ENCODE measurements at places on chromosomes 16 and 17.

GRCh38 chr17:7846063-7846735, 8.7 kb upstream of the TMEM88 start:
- DNase-seq: no peak

- no peak for DNase-seq
Observed at GRCh38 chr16:81350306-81350615, 35.5 kb downstream of the GAN start.

DNA sequence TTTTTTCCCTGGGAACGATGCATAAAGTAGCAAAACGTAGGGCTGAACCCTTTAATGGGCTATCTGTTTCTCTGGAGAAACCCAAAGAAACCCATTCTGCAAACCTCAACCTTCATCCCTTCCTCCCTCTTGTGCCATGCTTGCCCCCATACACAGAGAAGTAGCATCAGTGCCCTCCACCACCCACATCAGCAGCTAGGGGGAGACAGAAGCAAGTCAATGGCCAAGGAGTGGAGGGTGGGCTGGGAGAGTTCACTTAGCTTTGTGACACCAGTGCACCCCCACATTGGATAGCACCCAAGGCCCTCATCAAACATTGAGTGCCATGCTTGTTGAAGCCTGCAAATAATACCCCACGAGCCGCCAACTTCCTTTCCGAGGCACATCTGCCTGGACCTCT, 282.4 kb downstream of the ABCC12 start:
- DNase-seq: no peak

GRCh38 chr16:66346221-66346620, 20.3 kb upstream of the CDH5 start:
- no peak for DNase-seq

- no peak for DNase-seq
Observed at GRCh38 chr17:61009663-61010062, 332.0 kb downstream of the BCAS3 start.
